ENCODE measurements at places on chromosomes 5 and 9.

DNA sequence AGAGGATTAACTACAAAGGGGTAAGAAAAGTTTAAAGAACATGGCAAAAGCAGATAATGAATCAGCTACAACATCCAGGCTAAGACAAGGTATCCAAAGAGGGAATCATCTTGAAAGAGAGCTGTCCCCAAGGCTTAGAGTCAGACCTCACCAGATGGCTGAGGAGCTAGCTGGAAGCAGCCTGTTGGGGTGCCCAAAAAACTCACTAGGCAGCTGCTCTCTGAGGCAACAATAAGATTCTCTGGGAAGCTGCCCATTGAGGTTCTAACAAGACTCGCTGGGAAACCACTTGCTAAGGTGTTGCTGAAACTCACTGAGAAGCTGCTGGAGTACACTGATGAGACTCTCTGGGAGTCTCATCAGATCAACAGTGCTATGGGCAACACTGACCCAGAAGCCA, 185.2 kb downstream of the CETN3 start:
- DNase-seq, result no peak

DNA sequence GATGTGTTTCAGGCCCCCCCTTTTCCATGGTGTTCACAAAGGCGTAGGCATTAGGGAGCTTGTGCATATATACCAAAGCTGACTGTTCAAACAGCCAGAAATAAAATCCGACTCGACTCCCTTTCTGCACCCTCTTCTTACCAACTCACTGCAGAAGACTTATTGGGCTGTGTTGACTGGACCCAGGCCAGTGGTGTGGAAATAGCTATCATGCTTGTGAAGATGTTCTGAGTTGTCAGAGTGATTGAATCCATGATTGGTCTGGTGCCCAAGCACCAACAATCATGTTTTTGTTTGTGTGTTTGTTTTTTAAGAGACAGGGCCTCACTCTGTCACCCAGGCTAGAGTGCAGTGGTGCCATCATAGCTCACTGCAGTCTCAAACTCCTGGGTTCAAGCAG, 21.6 kb downstream of the TJP2 start:
- no peak for DNase-seq

- peak; percentile 27 for DNase-seq
Measured at GRCh38 chr9:128293091-128293490, 17.0 kb downstream of the SWI5 start.

- no peak for DNase-seq
Measured at GRCh38 chr5:14465116-14465515, 116.5 kb upstream of the OTULINL start.

GRCh38 chr5:61965490-61965889, 340.5 kb upstream of the KIF2A start:
- no peak for DNase-seq

GRCh38 chr5:154363411-154363810, 82.4 kb upstream of the SAP30L start:
- DNase-seq, result no peak
